ENCODE measurements at places on chromosomes 12 and 14. TPM values are rescaled to one million over a fixed set of nuclear protein-coding genes. Genes with fewer than 3 reads are reported as not detected.

DNA sequence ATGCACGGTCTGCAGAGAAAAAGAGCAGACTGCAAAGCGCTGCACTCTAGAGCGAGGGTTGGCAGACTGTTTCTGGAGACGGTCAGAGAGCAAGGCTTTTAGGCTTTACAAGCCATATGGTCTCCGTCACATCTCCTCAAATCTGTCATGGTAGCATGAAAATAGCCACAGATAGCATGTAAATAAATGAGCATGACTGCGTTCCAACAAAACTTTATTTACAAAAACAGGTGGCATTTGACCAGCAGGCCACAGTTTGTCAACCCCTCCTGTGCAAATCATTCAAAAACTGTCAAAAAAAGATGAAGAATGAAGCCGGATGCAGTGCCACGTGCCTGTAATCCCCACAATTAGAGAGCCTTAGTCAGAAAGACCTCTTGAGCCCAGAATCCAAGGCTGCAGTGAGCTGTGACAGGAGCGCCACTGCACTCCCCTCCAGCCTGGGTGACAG lies 18.9 kb downstream of the SYNE3 start:
- no peak for DNase-seq

DNA sequence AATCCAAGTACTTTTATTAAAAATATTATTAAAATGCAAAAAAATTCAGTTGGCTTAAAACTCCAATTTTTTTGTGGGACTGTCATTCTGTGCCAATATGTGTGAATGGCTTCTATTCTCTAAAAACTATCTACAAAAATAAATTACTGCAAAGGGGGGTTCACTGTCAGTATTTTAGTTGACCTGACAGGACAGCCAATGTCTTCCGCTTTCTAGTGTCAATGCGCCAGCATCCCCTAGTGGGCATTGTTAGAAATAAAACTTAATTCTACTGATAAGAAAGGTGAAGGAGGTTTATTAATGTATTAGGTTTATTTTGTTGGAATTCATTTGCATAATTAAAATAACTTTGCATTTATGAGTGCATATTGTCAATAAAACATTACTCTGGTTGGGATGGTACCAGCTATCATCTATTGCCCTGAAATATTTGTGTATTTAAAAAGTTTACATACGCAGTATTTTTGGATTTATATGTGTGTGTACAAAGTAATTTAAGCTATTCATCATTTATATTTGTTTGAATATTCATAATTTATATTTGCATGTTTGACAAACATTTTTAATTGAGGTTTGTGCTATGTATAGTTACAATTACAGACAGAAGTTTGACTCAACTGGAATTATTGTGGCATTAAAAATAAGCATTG lies 527.2 kb downstream of the FLRT2 start:
- DNase-seq = no peak

DNA sequence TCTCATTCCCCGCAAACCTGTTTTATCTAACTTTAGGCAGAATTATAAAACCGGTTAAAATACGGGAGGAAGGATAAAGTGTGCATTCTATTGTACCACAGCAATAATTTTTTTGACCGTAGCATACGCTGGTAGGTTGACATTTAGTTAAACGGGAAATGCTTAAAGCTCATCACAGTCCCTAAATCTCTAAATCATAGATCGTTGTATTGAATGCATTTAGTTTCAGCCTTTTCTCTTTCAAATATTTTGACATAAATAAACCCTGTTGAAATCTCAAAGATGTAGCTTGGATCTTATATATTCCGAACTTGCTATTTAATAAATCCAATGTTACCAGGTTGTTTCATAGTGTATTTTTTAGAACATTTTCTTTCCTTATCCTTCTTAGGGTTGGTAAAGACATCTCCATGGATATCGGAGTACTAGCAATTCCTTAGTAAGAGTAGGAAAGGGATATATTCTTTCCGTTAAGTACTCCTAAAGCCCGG lies 798 bp downstream of the CLEC2B start:
- DNase-seq = no peak

Gene NOS1
- total RNA-seq = 0.78 TPM

Gene SOCS2
- 50.4 TPM for total RNA-seq

DNA sequence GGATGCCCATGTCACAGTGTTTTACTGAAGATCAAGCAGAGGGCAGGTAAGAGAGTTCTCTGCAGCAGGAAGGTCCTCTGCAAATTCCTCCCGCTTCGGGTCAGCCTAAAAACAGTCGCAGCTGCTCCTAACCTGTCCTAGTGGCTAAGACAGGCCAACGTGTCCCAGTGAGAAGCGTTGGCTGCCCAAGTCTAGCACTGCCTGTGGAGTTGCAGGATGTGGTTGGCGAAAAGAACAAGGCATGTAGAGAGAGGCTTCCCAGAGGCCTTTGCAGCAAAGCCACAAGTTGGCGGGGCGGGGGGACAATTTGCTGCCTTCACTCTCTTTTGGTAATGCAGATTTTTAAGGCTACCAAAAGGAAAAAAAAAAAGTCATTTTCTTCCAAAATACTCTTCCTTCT lies 340.1 kb downstream of the BCL11B start:
- DNase-seq = peak; percentile 17
